ENCODE measurements at places on chromosomes 12 and 14. TPM values are rescaled to one million over a fixed set of nuclear protein-coding genes. Genes with fewer than 3 reads are reported as not detected.

KLRF1 gene
- not detected for polyA plus RNA-seq

TAS2R50 gene
- polyA plus RNA-seq, result not detected

OVCH1 gene
- polyA plus RNA-seq, result 0.31 TPM

TGM1 gene
- 1.3 TPM for polyA plus RNA-seq

PWP1 gene
- polyA plus RNA-seq, result 40.1 TPM

PTPRR gene
- 1.8 TPM for polyA plus RNA-seq

SCN8A gene
- under 0.01 TPM for polyA plus RNA-seq

PMEL gene
- polyA plus RNA-seq, result 0.64 TPM

OR6C70 gene
- polyA plus RNA-seq, result not detected

NELL2 gene
- polyA plus RNA-seq, result not detected

DLGAP5 gene
- polyA plus RNA-seq, result 1.1 TPM

GRCh38 chr12:125029761-125030358, 35.4 kb upstream of the AACS start:
- DNase-seq, result peak; percentile 25
- H3K4me1 ChIP-seq, result no peaks in the 10 kb centered on the region
- no peaks in the 10 kb centered on the region for H3K27me3 ChIP-seq
- no peak overlapping the region for H3K27ac ChIP-seq
- no peak overlapping the region for H3K4me3 ChIP-seq

DNA sequence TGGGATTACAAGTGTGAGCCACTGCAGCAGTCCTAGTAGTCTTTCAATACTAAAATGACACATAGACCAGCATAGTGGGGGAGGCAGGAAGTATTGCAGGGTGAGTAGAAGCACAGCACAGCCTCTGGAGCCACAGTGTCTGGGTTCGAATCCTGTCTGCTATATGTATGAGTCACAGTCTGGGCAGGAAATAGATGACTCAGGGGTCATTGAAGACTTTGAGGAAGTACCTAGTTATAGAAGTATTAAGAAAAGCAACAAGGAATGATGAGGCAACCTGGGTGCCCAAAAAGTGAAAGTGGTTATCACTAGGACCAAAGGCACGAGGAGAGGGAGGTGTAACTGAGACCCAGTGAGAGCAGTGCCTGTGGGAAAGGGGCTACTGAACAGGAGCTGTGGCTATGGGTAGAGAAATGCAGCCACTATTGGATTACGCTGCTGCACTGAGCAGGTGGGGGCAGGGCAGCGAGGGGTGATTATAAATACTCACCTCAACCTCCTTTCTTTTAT, 124.0 kb downstream of the PDE3A start:
- H3K4me3 ChIP-seq, result no peak overlapping the region
- H3K27ac ChIP-seq, result peak overlapping the region; percentile 89
- H3K36me3 ChIP-seq, result no peaks in the 10 kb centered on the region

DNA sequence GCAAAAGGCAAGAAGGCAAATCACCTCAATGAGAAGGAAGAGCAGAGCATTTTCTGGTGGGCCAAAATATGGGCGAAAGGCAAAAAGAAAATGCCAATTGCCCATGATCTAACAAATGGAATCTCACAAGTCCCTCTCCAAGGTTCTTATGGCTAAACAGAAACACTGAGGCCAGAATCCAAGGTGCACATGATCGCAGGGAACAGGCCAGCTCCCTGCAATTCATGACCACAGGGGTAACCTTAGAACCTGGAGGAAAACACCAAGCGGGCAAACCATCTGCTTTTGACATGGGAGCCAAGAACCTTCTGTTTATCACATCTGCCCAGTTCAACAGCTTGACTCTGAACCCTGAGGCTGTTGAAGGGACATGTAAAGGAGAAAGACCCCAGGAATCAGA, 60.0 kb downstream of the NT5DC3 start:
- no peak overlapping the region for H3K27ac ChIP-seq
- H3K27me3 ChIP-seq, result no peaks in the 10 kb centered on the region
- DNase-seq, result no peak
- no peak overlapping the region for H3K4me3 ChIP-seq
- H3K4me1 ChIP-seq, result no peaks in the 10 kb centered on the region

- peaks cover 3% of the 10 kb centered on the region for H3K4me1 ChIP-seq
- peak; percentile 83 for DNase-seq
- H3K27me3 ChIP-seq, result no peaks in the 10 kb centered on the region
- H3K36me3 ChIP-seq, result peaks cover 2% of the 10 kb centered on the region
- H3K4me3 ChIP-seq, result peak within 1 kb of the TSS; percentile 63
These were observed at the start of gene NDRG2 for GRCh38 chr14:21024585-21025370. Gene NDRG2 (minus strand): TSS chr14:21025061. CDS start chr14:21023315, 1,746 bp downstream.

GRCh38 chr12:125346362-125346761, 281.1 kb downstream of the AACS start:
- no peak overlapping the region for H3K4me3 ChIP-seq
- no peaks in the 10 kb centered on the region for H3K36me3 ChIP-seq
- no peak overlapping the region for H3K27ac ChIP-seq
- no peaks in the 10 kb centered on the region for H3K4me1 ChIP-seq

DNA sequence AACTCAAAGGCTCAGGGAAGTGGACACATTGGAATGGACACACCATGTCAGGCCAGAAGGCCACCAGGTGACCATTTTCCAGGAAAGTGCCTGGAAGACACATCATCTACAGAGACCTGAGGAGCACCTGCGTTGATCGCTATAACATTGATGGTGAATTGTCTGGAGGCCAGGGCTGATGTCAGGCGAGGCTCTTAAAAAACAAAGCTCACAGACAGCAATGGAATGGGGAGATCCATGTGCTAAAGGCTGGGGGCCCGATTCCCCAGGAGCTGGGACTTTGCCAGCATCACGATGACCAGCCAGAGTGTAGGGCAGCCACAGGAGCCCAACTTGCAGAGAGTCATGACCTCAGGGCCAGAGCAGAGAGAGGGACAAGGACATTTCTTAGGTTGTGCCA, 30.3 kb downstream of the DIO3 start:
- no peaks in the 10 kb centered on the region for H3K27me3 ChIP-seq
- no peak overlapping the region for H3K27ac ChIP-seq
- H3K4me3 ChIP-seq, result no peak overlapping the region
- no peak for DNase-seq
- H3K36me3 ChIP-seq, result no peaks in the 10 kb centered on the region

GRCh38 chr12:2256915-2257314, 204.1 kb downstream of the CACNA1C start:
- no peak for DNase-seq
- no peak overlapping the region for H3K4me3 ChIP-seq
- no peaks in the 10 kb centered on the region for H3K27me3 ChIP-seq
- H3K27ac ChIP-seq, result no peak overlapping the region
- H3K36me3 ChIP-seq, result no peaks in the 10 kb centered on the region

GRCh38 chr12:68767191-68767590, 21.2 kb downstream of the SLC35E3 start:
- no peak overlapping the region for H3K4me3 ChIP-seq
- H3K4me1 ChIP-seq, result no peaks in the 10 kb centered on the region
- DNase-seq, result no peak
- H3K27ac ChIP-seq, result no peak overlapping the region

DNA sequence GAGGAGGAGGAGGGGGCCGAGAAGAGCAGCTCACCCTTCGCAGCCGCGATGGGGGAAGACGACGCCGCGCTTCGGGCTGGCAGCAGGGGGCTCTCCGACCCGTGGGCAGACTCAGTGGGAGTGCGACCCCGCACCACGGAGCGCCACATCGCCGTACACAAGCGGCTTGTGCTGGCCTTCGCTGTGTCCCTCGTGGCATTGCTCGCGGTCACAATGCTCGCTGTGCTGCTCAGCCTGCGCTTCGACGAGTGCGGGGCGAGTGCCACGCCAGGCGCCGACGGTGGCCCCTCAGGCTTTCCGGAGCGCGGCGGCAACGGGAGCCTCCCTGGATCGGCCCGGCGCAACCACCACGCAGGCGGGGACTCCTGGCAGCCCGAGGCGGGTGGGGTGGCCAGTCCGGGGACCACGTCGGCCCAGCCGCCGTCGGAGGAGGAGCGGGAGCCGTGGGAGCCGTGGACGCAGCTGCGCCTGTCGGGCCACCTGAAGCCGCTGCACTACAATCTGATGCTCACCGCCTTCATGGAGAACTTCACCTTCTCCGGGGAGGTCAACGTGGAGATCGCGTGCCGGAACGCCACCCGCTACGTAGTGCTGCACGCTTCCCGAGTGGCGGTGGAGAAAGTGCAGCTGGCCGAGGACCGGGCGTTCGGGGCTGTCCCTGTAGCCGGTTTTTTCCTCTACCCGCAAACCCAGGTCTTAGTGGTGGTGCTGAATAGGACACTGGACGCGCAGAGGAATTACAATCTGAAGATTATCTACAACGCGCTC, 745 bp downstream of the TRHDE start:
- DNase-seq, result peak; percentile 75
- H3K4me1 ChIP-seq, result no peaks in the 10 kb centered on the region
- peak overlapping the region; percentile 45 for H3K4me3 ChIP-seq
- H3K27ac ChIP-seq, result no peak overlapping the region
- no peaks in the 10 kb centered on the region for H3K27me3 ChIP-seq

GRCh38 chr12:94867066-94867855, 136.2 kb downstream of the NDUFA12 start:
- H3K27ac ChIP-seq, result no peak overlapping the region
- H3K27me3 ChIP-seq, result no peaks in the 10 kb centered on the region
- no peaks in the 10 kb centered on the region for H3K4me1 ChIP-seq
- no peaks in the 10 kb centered on the region for H3K36me3 ChIP-seq
- no peak for DNase-seq

DNA sequence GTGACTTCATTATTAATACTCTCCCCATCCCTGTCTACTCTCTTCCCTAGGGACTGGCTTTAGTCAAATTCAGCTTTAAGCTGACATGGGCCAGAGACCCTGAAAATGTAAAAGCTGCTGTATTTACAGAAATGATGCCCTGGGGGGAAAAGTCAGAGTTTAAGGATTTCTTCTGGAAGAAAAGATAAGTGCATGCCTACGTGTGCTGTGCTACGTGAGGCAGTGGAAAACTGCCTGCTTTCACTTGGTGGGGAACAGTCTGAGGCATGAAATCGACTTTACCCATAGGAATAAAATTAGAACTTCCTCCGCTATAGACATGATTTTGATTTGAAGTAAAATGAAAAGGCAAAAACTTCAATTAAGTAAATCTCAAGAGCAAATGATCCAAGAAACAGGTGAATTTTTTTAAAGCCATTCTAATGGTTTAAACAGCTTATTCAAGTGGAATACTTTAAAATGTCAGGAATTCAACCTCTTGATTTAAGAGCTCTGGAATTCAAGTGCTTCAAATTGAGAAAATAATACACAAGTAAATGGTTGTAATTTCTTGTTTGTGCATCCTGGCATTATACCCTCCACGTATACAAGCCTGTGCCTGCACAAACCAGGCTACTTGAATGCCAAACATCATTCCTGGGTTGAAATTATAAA, 168.5 kb downstream of the FOXN3 start:
- no peak for DNase-seq
- H3K4me3 ChIP-seq, result no peak overlapping the region
- H3K4me1 ChIP-seq, result peaks cover 7% of the 10 kb centered on the region
- H3K27me3 ChIP-seq, result no peaks in the 10 kb centered on the region
- no peak overlapping the region for H3K27ac ChIP-seq

DNA sequence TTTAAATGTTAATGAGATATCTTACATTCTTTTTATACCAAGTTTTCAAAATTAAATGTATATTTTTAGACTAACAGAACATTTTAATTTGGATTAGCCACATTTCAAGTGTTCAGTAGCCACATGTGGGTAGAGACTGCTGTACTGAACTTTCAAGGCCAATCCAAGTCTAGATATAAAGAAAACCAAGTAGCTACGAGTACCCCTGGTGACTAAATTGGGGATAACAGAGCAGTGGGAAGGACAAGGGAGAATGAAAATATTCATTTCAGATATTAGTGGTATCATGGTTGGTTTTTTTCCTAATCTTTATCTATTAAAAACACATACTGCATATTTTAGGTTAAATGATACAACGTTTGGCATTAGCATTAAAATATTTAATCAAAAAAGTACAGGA, 69.4 kb upstream of the RHOJ start:
- H3K36me3 ChIP-seq, result no peaks in the 10 kb centered on the region
- H3K4me3 ChIP-seq, result no peak overlapping the region
- no peaks in the 10 kb centered on the region for H3K4me1 ChIP-seq
- no peak for DNase-seq

DNA sequence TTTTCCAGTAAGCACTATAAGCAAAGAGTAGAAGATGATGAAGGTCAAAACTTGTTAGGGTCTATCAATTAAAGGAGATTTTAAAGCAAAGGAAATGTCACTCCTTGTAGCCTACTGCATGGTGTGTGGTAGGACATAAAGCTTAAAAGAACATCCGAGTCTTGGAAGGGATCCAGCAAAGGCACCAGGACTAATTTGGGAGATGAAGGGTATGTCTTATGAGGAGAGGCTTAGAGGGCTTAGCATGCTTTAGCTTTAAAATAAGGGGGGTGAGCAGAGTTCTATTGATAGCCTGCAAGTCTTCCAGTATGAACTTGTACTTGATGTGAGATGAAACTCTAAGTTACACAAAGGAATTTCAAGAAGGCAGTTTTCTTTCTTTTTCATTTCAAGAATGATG, 11.8 kb upstream of the MYBPC1 start:
- no peaks in the 10 kb centered on the region for H3K4me1 ChIP-seq
- no peaks in the 10 kb centered on the region for H3K27me3 ChIP-seq
- DNase-seq, result no peak
- H3K27ac ChIP-seq, result no peak overlapping the region
- H3K4me3 ChIP-seq, result no peak overlapping the region

DNA sequence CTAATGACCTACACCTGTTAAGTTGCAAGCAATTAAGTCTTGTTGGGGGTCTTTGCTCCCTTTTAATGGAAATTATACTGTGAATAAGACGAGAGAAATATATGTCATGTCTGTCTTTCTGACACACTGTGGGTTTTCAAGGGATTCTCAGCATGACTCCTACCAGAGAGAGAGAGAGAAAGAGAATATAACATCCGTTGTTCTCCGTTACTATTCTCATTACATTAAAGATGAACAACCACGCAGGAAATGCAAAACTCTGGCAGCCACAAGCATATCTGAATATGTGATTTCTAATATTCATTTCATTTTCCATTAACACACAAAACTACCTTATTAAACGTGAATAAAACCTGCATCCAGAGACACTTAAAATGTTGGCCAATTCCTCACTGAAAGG, 67.3 kb upstream of the EGLN3 start:
- H3K4me3 ChIP-seq, result peak overlapping the region; percentile 54
- DNase-seq, result no peak
- no peak overlapping the region for H3K27ac ChIP-seq

DNA sequence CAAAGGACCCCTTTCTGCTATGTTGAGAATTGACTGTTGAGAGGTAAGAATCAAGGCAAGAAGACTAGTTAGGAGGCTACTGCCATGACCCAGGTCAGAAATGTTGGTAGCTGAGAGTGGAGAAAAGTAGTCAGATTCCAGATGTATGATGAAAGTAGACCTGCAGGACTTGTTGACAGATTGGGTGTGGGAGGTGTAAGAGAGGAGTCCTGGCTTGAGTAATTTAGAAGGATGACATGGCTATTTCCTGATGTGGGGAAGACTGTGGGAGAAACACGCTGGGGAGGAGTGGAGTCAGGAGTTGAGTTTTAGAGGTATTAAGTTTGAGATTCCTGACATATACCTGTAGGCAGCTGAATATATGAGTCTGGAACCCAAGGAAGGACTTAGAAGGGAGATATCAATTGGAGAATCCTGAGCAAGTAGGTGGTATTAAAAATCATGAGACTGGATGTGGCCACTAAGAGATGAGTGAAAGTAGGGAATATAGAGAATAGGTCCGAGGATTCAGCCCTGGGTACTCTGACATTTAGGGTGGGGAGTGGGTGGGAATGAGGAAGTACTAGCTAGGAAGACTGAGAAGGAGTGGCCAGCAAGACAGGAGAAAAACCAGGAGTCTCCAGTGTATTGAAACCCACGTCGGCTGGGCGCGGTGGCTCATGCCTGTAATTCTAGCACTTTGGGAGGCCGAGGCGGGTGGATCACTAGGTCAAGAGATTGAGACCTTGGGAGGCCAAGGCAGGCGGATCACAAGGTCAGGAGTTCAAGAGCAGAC, 12.6 kb upstream of the DDX47 start:
- no peak overlapping the region for H3K27ac ChIP-seq
- DNase-seq, result no peak
- H3K27me3 ChIP-seq, result no peaks in the 10 kb centered on the region
- no peak overlapping the region for H3K4me3 ChIP-seq

Data from aorta (tissue), 5 donors.